Lower leg skin (tissue), 4 donors: ENCODE measurements at places on chromosomes 4 and X. TPM values are rescaled to one million over a fixed set of nuclear protein-coding genes. Genes with fewer than 3 reads are reported as not detected.

GRCh38 chr4:61446941-61447340 lies 246.8 kb downstream of the ADGRL3 start:
- DNase-seq, result no peak

- DNase-seq, result no peak
Measured at GRCh38 chr4:102694791-102695190, 66.0 kb downstream of the MANBA start.

- DNase-seq, result no peak
Measured at GRCh38 chr4:53116954-53117353, 248.9 kb downstream of the SCFD2 start.

ANXA10 gene
- not detected for total RNA-seq

DNA sequence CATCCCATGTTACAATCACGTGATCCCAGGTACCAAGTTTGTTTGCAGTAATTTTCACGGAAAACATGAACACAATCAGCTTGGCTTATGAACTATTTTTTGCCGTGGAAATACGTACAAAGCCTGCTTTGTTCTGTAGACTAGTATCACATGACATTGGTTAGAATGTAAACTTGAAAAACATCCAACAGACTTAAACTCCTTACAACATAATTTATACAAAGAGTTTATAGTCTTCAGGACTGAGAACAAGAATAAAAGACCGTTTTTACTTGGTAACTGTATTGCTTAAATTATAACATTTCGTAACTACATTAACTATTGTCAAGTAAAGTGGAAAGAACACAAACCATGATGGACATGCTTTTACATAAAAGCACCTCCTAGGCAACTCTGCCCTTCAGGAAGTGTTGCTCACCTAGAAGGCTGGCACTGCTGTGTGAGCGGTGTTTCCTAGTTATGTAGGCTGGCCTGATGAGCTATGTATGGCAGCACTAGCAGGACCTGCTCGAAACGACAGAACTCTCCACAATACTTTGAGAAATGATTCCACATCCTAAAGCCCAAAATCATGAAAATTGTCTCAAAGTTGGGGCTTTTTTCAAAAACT lies 41.8 kb upstream of the WDR1 start:
- no peak for DNase-seq

CT45A5 gene
- total RNA-seq, result not detected

GRCh38 chrX:8639949-8640475 lies 91.9 kb downstream of the ANOS1 start:
- DNase-seq, result no peak

DNA sequence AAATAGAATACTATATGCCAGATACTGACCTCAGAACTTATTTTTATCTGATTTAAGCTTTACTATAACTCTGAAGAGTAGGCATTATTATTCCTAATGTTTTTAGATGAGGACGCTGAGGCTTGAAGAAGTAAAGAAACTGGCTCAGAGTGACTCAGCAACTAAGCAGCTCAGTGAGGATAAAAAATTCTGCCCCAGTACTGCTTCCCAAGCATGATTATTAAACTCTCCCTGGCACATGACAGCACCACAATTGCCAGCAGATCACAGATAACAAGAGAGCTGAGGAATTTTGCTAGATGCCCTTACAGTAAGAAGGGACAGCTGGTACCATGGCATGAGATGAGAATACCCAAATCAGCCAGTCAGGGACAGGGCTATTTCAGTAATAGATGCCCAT lies 219.4 kb downstream of the NKX6-1 start:
- no peak for DNase-seq

GRCh38 chr4:135244056-135244455 lies 1042.5 kb upstream of the PABPC4L start:
- DNase-seq, result no peak

KIAA1210 gene
- not detected for total RNA-seq
